Muscle of back (tissue), 13 donors: ENCODE measurements at places on chromosomes 7 and 10. TPM values are rescaled to one million over a fixed set of nuclear protein-coding genes. Genes with fewer than 3 reads are reported as not detected.

DNA sequence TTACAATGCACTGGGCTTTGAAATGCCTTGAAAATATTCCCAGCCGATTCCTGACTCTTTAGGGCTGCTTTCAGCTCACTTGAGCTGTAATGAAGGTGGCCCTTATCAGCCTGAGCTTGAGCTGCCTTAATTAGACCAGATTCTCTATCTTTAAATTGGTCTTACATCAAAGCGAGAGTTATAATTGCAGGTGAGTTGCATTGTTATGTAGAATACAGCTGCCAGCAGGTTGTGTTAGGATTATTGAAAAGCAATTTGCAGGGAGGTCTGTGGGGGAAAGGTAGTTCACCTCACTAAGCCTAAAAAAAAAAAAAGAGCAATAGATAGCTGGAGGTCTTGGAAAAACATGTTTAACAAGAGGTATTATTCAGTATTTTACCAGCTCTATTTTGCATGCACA, 142.2 kb upstream of the HABP2 start:
- DNase-seq = no peak

- DNase-seq = no peak
These were observed 62.2 kb upstream of the ECHDC3 start for GRCh38 chr10:11679946-11680345.

The FZD8 gene
- 20.3 TPM for polyA plus RNA-seq

The MAP3K8 gene
- 2.8 TPM for polyA plus RNA-seq

The SGMS1 gene
- 28.6 TPM for polyA plus RNA-seq

DNA sequence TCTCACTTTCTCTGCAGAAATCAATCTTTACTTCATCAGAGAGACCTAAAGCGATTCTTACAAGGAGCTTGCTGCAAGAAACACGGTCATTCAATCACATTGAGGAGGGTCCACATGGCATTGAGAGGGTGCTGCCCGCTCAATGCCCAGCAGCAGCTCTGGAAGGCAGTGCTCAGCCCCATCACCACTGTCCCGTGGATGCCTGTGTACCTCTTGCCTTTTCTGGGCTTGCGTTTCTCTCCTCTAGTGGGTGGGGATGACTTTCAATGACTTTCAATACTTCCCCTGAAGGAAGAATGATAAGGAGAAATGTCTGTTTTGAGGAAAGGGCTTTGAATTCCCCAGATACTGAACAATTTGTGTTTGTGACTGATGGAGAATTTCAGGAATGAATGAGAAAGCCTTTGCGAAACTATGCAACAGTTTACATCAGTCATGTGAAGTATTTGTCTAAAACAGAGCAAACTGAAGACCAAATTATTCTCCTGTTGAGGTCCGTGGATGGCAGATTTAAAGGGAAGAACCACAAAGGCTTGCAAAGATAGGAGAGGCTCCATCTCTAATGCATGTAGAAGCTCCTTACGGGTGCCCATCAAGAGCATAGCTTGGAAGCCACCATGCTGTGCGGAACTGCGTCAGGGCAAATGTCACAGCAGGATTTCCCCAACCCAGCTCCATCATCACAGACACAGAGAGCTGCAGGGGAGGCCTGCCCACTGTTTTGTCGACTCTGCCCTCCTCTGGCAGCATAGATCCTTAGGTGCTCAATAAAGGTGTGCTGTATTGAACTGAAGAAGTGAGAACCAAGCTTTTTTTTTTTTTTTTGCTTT, 6.6 kb upstream of the ZNF22 start:
- DNase-seq = no peak

DNA sequence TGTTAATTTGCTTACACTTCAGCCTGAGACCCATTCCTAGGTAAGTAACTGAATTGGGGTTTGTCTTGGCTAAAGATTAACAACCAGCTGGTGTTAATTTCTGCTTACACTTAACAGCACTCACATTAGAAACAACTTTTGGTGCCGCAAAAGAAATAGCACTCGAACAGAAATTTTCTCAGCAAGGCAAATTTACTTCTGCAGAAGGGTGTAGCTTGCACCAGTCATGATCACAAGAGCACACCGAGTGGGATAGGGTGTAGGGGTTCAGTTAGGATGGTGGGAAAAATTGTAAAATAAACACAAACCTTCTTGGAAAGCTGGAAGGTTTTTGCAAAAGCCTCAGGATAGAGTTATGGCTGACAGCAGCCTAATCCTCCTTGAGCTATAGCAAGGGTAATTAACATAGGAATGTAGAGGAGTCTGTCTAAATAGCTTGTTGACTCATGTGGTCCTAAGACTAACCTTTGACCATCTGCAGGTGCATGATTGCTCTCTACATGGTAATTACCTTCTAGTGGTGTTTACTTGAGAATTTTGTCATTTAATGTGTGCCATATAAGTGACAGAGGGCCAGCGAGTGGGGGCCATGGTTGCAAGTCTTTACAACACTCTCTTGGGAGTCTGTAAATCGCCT, 67.8 kb upstream of the CDK13 start:
- DNase-seq = no peak

- no peak for DNase-seq
These were observed 113.8 kb upstream of the KLF6 start for GRCh38 chr10:3898821-3899220.

- no peak for DNase-seq
These were observed 20.8 kb downstream of the ZDHHC16 start for GRCh38 chr10:97466755-97467154.

The ZNF727 gene
- not detected for polyA plus RNA-seq

The NXPH1 gene
- not detected for polyA plus RNA-seq

The TEX47 gene
- polyA plus RNA-seq = not detected

DNA sequence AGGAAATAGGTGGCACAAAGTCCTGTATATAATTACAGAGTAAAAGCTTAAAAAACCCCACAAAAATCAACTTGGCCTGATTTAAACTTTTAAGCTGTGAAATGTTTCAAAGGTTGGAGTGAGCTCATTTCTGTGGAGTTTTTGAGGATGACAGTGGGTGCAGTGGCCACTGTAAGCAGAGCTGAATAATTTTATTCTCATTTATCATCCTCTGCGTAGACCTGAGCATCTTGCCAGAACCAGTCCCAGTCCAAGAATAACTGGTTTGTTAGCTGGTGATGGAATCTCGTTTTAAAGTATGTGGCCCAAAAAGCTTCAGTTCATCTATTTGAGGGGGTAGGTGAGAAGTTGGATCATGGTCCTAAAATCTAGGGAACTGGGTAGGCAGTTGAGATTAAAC, 4.4 kb downstream of the BMPER start:
- no peak for DNase-seq

DNA sequence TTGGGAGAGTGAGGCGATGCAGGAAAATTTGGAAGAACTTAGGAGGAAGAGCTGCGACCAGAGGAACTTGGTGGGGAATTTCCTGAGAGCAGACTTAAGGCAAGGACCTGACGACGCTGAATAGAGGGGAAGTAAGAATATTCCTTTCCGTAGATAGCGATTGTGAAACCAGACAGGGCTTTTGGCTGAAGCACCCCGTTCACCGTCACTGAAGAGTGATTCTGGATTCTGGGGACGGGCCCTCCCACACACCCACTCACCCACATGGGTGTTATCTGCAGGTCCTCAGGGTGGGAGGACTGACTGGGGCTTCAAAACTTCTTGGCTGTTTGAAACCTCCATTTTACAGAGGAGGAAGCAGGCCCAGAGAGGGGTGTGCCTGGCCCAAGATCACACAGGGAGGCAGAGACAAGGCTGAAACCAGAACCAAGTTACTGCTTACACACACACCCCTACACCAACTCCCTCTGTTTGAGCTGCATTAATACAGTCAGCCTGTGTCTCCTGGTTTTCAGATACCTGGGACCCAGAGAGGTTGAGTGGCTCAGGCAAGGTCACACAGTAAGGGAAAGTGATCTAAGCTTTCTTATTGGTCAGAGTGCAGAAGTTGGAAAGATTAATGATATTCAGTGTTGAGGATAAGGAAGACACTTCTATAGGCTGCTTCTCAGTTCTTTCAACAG, 37.2 kb upstream of the CDH23 start:
- DNase-seq = peak; percentile 41

The TMEM229A gene
- polyA plus RNA-seq = not detected

DNA sequence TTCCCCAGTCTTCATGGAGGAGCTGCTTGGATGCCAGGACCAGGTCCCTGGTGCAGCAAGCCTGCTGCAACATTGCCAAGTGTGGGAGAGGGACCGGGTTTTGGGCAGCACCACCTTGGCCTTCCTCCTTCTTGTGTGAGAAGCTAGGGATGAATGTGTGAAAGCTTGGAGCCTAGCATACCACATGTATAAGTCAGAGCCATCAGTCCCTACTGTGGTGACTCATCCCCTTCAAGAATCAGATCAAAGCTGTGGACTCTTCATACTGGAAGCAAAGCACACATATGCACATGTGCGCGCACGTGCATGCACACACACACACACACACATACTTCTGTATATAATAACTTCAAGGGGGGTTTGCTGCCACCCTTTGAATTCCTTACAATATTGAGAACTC, 527.8 kb downstream of the LRMDA start:
- peak; percentile 89 for DNase-seq

GRCh38 chr10:14408139-14408538, 77.4 kb upstream of the FRMD4A start:
- DNase-seq = no peak

- no peak for DNase-seq
These were observed 21.6 kb downstream of the SCART1 start for GRCh38 chr10:133475425-133475734.

The GBF1 gene
- 53.2 TPM for polyA plus RNA-seq

DNA sequence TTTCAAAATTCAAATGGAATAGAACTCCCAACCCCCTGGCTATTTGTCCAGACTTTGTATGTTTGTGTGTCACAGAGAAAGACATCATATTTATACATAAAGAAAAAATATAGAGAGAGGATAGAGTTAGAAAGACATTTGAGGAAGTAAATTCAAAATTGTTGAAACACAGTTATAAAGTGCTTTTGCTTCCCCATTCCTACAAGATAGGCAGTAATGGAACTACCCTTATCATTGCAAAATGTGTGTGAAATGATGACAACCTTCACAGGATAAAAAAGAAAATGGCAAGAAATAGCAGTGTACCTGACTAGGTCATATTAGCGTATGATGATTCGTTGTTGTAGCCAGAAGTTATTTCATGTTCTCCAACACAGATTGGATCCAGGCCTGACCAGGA, 63.1 kb downstream of the FZD1 start:
- DNase-seq = no peak

DNA sequence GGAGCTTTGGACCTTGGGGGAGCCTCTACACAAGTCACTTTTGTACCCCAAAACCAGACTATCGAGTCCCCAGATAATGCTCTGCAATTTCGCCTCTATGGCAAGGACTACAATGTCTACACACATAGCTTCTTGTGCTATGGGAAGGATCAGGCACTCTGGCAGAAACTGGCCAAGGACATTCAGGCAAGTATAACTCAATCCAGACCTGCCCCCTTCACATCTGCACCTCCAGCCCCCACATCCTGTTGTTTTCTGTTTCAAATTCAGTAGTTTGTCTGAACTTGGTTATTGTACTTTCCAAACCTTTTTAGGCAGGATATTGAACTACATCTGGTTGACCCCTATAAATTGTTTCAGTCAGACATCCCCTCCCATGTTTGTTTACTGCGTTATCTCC, 62.4 kb upstream of the CC2D2B start:
- DNase-seq = no peak

DNA sequence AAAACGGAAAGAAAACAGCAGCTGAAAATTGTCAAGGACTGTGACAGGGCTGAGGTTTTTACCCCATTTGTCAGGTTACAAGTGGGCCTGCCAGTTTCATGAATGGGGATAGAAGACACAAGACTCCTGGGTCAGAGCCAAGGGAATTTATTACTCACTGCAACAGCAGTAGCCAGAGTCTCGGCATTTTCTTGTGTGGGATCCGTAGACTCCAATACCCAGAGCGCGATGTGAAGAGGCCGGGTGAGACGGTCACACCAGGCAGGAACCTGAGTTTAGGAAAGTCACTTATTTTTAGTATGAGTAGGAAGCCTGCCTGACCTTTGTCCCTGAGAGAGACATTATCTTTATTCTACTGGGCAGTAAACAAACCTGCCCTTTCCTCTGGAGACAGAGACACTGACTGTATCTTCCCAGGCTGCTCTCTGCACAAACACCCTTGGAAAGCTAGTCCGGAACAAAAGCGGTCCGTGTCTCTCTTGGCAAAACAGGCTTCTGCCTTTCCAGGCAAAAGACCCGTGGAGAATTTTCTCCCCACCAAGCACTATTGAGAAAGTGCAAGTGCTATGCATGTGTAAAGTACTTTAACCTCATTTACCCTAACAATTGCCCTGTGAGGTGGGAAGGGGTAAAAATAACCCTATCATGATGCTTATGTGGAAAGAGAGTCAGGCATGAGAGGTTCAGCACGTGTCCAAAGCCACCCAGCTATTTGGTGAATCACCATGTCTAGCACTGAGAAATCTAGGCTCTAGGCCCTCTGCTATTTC, 58.4 kb downstream of the JCAD start:
- DNase-seq = peak; percentile 79

The ETV1 gene
- polyA plus RNA-seq = 12.4 TPM

The CNNM1 gene
- 0.04 TPM for polyA plus RNA-seq

- DNase-seq = peak; percentile 85
These were observed 222.6 kb downstream of the MGMT start for GRCh38 chr10:129689671-129690071.

DNA sequence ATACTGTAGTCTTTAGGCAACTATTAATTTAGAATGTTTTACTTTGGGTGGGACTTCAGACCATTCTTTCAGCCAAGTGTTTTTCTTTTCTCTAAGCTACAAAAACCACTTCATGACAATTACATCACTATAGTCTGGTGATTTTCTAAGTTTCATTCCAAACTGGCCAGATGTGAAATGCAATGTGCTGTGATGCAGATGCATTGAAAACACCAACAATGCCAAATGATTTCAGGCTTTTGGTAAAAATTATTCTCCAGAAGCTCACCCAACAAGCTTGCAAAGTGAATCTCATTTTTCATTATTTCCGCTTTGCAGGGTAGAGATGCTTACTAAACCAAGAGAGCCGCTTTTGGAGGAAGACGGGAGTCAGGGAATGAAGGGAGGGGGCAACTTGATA, 118.4 kb upstream of the ANK3 start:
- peak; percentile 67 for DNase-seq

DNA sequence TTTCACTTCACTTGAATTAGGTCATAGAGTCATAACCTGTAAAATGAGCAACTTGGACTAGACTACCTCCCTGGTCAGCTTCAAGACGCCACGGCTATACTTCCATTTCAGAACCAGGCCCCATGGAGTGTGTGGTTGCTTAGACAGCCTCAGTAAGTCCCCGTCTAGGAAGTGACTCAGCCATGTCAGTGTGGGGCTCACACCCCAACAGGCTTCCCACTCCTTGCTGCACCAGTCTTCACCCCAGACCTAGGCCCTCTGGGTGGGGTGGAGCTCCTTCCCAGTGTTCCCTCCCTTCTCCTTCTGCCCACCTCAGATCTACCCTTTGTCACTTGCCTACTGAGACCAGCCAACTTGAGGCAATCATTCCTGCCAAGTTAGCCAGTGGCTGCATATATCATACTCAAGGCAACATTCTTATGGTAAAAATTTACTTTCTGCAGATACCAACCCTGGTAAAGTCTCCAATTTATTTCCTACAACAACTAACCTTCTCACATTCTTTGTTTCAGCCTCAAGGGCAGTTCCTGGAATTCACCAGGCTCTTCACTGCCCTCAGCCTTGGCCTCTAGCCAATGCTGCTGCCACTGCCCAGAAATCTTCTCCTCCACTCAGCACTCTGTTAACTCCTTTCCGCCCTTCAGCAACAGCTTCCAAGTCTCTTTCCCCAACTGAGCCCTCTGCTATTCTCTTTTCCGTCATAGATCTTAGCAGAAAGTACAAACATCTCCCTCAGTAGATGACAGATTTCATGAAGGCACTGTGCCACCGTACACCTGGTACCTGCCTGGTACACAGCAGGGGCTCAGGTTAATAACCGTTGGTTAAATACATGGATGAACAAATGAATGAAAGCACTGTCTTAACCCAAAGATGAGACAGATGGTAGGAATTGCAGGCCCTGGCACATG, 31.3 kb upstream of the ZNRF2 start:
- peak; percentile 36 for DNase-seq

GRCh38 chr10:22780474-22780885, 66.1 kb upstream of the PIP4K2A start:
- no peak for DNase-seq
